ENCODE measurements at places on chromosomes 2 and 18.

GRCh38 chr2:138447889-138448570 lies 53.5 kb upstream of the SPOPL start:
- no peak for DNase-seq

GRCh38 chr2:16509042-16509441 lies 156.6 kb downstream of the CYRIA start:
- no peak for DNase-seq

- DNase-seq: no peak
Observed at GRCh38 chr2:121670181-121670580, 20.9 kb upstream of the CLASP1 start.

DNA sequence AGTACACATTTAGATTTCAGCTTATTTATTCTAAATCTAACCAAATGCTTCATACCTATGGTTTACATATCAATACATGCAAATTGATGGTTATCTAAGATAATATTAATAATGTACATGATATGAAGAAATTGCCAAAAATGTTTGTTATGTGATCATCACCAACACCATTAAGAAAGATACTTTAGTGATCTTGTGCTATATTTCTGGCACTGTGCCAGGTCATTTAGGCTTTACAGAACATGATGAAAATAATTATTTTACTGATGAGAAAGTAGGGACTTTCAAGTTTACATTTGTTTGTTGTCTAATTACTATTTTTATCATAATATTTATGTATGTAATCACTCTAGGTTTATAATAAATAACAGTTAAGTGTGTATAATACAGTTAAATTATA lies 158.3 kb downstream of the GULP1 start:
- DNase-seq: no peak

GRCh38 chr18:46478796-46479195 lies 178.2 kb downstream of the LOXHD1 start:
- DNase-seq: no peak

DNA sequence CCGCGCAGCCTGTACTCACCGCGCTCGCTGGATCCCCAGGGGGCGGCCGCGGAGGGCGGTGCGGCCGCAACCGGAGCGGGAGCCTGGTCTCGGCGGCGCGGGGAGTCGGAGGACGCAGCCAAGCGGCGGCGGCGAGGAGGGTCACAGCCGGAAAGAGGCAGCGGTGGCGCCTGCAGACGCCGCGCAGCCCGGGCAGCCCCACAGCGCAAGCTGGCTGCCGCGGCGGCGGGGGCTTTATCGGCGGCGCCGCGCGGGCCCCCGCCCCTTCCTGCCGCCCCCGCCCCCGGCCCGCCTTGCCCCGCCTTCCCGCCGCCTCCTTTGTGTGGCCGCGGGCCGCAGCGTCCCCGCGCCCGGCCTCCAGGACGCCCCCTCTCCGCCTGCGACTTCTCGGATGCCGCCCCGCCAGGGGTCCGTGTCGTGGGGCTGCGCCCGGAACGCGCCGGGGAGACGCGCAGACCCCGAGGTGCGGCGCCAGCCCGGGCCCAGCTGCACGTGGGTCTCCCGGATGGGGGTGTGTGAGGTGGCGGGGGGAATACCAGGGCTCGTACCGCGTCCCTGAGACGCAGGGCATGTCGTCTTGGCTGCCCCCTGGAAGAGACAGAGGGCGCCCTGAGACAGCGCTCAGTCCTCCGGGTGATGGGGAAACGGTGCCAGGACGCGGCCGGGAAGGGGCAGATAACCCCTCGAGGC lies at the start of gene SERPINE2:
Gene SERPINE2, minus strand, starts transcription at position 207 of the 690 bp plus-strand sequence. CDS start 37,386 bp downstream, outside the sequence.
- peak; percentile 80 for DNase-seq

GRCh38 chr2:38776531-38776930 lies 1.5 kb upstream of the GEMIN6 start:
- DNase-seq: no peak

DNA sequence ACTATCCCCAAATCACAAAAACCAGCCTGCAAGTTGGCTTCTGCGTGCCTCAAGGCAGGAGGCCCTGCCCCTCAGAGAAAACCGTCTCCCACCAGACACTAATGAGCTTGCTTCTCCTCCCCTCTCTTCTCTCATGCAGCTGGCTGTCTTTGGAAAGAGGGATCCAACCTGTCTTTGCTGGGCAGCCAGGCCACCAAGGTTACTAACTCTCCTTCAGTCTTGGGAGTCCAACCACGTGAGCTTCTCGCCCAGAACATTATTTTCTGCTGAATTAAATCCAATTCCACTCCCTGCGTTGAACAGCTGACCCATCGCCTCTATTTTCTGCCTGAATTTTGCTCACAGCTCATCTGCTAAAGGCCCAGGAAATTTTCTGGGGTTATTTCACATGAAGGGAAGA lies 291.3 kb upstream of the NCKAP5 start:
- no peak for DNase-seq

DNA sequence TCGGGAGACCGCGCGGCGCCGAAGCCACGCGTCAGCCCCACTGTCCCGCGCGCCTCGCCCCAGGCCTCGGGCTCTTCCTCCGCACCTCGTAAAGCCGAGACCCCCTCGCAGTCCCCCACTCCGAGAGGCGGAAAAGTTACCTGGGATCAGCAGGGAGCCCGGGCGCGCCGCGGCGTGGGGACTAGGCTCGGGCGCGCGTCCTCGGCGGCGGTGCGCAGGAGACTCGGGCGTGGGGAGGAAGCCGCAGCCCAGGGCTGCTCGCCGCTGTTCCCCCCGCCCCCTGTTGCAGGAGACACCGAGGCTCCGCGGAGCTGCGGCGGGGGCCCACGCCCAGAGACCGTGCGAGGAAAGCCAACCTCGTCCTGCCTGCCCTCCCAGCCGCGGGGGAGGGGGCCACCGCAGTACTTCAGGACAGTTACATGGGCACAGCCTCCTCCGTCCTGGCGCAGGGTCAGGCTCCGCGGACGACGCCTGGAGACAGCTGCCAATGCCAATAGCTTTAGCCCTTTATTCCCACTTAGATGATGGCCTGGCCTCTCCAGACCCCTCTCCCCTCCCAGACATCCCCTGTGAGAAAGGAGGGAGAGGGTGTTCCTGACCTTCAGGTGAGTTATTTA lies at the start of gene EPB41L3:
Gene EPB41L3, minus strand, starts transcription at position 225 of the 617 bp plus-strand sequence. CDS start 54,814 bp downstream, outside the sequence.
- no peak for DNase-seq

DNA sequence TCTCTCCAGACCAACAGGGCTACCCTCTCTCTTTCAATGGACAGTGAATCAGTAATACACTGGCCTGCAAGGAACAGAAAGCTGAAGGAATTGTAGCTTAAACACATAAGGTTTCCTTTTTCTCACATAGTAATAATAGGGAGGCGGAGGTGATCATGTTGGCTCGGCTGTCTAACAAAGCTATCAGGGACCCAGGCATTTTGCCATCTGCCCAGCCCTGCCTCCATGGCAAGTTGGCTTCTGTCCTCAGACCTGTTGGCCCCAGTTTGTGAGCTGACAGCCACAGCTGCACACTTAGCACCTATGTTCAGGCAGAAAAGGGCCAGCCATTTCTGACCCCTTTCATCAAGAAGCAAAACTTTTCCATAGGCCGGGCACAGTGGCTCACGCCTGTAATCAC lies 2.0 kb upstream of the CHRNG start:
- no peak for DNase-seq

DNA sequence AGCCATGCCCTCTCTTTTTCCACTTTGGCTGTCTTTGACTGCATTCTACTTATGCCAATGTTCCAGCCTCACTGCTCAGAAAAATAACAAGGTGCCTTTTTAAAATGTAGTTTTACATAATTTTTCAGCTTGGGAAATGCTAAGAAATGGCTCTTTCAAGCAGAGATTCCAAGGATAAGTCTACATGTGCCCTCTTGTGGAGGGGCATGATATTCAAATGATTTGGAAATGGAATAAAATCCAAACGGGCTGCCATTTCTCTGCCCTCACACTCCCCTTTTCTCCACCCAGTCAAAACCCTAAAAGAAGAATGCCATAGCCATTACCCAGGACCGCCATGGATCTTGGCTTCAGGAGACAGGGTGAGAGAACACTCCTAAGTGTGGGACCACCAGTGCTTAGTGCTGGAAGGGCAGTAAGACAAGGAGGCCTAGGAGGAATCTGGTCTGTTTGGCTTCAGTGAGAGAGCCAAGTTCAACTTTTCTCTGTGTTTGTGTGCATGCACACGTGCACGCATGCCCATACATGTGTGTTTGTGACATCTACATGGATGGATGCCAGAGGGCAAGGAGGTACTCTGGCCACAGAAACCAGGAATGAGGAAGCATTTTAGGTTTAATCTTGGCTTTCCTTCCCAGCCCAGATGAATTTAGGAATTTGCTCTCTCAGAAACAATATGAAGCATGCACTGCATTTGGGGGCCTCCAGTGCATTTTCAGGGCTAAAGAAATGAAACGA lies 174.0 kb upstream of the SLC14A2 start:
- no peak for DNase-seq

DNA sequence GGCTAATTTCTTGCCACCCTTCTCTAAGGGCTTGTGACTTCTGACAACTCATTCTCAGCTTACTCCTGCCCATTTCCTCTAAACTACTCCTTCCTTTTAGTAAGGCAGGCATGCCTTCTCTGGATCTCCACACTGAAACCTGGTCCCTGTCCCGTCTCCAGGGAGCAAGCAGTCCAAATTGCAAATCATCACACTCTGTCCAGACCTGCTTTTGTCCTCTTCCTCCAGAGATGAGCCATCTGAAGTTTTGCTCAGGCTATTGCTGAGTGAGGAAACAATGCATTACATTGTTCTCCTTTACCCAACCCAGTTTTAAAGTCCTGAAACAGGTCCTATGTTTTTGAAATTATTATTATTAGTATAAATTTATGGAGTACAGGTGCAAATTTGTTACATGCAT lies 57.3 kb downstream of the ARHGAP25 start:
- no peak for DNase-seq

- no peak for DNase-seq
Observed at GRCh38 chr2:235146206-235146605, 194.4 kb downstream of the SH3BP4 start.

- no peak for DNase-seq
Observed at GRCh38 chr2:240494194-240494793, 58.8 kb downstream of the GPC1 start.

GRCh38 chr2:218501665-218502064 lies 66.5 kb downstream of the USP37 start:
- peak; percentile 12 for DNase-seq

- peak; percentile 35 for DNase-seq
Observed at GRCh38 chr2:217835931-217836891, 166.6 kb downstream of the TNS1 start.

GRCh38 chr2:24262421-24262970 lies 87.6 kb downstream of the FAM228A start:
- DNase-seq: no peak

DNA sequence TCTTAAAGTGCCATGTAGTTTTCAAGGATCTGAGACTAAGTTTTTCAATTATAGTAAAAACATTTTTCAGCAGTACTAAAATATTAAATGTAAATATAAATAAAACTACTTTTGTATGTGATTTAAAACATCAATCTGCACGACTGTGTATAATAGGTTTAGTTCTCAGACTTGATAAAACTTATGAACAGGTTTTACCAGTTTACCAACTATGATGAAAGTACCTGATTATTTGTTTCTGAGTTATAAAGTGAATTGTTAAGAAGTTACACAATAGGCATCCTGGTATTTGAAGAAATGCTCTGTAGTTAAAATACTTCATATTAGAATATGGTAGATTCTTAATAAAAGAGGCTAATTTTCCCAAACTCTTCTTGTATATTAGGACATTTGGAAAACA lies 14.8 kb downstream of the RELCH start:
- DNase-seq: no peak

DNA sequence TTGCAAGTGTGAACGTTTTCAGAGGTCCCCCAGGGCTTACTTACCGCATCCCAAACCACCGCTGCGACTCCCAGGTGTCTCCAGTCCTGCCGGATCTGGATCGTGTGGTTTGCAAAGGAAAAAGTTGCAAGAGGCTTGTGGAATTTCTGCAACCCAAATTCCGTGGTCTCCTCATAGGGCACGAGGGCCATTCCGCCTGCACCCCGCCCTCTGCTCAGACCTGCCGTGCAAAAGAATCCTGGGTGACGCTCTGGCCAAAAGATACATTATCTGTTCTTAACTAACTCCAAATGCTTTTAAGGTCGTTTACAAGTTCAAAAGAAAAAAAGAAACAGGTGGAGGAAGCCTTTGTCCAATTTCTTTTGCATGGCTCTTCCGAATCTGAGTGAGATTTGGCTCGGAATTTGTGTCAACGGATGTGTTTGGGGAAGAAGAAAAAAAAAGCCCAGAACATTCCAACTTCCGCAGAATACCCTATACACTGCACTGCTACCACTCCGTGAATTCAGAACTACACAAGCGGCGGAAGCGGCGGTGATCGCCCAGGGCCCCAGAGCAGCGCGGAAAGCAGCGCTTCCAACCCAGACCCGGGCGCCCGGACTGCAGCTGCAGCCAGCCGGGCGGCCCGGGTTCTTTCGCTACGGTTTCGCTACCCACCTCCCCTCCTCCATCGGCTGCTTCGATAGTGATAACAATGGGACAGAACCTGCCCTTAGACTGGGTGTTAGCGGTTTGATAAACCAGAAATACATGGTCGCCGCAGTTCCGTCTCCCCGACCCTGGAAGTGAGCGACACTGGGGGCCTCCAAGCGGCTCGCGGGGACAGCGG lies 795 bp downstream of the METTL21A start:
- peak; percentile 75 for DNase-seq

- no peak for DNase-seq
Observed at GRCh38 chr2:240789051-240789453, 31.0 kb downstream of the KIF1A start.

- DNase-seq: no peak
Observed at GRCh38 chr2:43314299-43314927, 88.0 kb upstream of the ZFP36L2 start.

- DNase-seq: no peak
Observed at GRCh38 chr2:116687371-116687770, 1127.1 kb upstream of the DDX18 start.

DNA sequence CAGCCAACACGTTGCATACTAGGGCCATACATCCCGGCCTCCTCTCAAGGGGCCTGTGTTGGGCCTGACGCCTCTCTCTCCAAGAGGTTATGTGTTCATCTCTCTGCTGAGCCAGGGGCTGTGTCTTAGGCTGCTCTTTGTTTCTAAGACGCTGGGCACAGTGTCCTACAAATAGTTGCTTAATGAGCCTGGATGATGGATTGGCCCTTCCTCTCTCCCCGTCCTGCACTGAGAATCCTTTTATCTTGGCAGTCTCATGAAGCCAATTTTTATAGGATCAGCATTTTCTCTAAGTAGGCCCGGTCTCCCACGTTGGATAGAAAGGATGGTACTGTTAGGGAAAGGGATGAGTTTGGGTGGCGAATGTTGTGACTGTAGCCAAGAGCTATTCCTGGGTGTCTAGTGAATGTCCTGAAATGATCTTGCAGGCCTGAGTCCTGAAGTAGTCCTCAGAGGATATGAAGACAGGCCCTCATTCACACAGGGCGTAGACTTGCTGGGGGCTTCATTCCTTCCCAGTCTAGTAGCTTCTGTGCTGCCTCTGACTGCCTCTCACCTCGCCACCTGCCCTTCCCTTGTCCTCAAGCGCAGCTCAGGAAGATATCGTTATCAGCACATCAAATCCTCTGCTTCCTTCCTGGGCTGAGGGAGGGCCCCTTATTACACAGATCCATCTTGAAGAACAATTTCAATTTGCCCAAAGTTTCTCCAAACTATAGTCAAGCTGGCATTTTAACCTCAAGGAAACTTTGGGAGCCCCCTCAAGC lies 8.8 kb downstream of the LBH start:
- no peak for DNase-seq

- DNase-seq: peak; percentile 72
Observed at GRCh38 chr2:163345795-163346573, 389.8 kb downstream of the FIGN start.

GRCh38 chr2:14016289-14016955 lies 616.1 kb upstream of the LRATD1 start:
- no peak for DNase-seq

GRCh38 chr2:202786842-202787241 lies 84.7 kb downstream of the ICA1L start:
- no peak for DNase-seq

Data from EL (cell line).